Dermis microvascular lymphatic vessel endothelial cell (primary cell): ENCODE measurements at places on chromosomes 5 and 9.

GRCh38 chr9:122118343-122119165, 25.4 kb upstream of the TTLL11 start:
- peak; percentile 14 for DNase-seq

- DNase-seq: no peak
Observed at GRCh38 chr5:130043834-130044233, 139.6 kb downstream of the CHSY3 start.

DNA sequence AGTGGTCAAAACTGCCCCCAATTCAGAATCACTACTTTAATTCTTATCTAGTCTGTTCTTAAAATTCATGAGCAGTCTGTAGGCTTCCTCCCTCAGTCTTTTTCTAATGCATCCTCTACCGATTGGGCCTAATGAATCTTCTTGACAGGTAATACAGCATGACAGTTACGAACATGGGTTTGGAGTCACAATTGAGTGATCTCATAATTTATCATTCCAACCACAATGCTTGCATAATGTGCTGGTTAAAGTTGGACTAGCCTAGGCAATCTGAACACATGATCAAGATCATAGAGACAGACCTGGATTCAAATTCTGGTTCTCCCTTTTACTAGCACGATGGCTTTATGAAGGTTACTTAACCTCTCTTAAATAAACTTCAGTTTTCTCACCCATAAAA, 33.1 kb upstream of the SETD9 start:
- DNase-seq: no peak

GRCh38 chr5:170737591-170737990, 45.9 kb upstream of the GABRP start:
- no peak for DNase-seq

GRCh38 chr5:12162863-12163262, 258.6 kb upstream of the CTNND2 start:
- no peak for DNase-seq

GRCh38 chr5:31181376-31181987, 12.0 kb upstream of the CDH6 start:
- DNase-seq: no peak
